Kidney tubule cell (primary cell): ENCODE measurements at places on chromosomes 16 and 17.
A peak's percentile ranks its signal among the peaks of the same experiment; 100 is the strongest.

GRCh38 chr17:49454050-49454449 lies 39.4 kb upstream of the PHB1 start:
- peak; percentile 60 for DNase-seq

DNA sequence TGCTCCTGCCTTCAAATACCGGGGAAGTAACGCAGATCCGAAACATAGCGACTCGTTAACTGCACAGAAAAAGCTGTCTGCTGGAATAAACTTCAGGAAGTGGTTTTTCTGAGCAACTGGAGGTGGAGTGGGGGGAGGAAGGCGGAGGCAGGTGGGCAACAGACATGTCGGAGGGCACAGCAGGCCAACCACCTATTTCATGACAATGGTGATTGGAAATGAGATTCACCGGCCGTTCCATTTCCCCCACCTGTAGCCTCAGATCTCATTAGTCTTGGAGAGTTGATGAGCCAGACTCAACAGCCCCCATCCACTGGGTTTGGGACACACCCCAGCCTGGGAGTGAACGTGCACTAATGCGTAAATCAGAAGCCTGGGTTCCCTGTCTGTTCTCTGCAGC lies 7.7 kb upstream of the PECAM1 start:
- no peak for DNase-seq

DNA sequence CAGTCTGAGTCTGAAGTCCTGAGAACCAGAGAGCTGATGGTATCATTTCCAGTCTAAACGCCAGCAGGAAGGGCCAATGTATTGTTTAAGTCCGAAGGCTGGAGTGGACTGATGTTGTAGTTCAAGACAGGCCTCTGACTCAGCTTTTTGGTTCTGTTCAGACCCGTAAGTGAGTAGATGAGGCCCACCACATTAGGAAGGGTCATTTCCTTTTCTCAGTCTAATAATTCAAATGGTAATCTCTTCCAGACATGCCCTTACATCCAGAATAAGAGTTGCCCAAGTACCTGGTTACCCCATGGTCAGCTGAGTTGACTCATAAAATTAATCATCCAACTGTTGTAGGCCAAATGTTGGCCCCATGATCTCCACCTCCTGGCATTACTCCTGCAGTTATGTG lies 442.6 kb upstream of the HSBP1 start:
- DNase-seq = no peak

DNA sequence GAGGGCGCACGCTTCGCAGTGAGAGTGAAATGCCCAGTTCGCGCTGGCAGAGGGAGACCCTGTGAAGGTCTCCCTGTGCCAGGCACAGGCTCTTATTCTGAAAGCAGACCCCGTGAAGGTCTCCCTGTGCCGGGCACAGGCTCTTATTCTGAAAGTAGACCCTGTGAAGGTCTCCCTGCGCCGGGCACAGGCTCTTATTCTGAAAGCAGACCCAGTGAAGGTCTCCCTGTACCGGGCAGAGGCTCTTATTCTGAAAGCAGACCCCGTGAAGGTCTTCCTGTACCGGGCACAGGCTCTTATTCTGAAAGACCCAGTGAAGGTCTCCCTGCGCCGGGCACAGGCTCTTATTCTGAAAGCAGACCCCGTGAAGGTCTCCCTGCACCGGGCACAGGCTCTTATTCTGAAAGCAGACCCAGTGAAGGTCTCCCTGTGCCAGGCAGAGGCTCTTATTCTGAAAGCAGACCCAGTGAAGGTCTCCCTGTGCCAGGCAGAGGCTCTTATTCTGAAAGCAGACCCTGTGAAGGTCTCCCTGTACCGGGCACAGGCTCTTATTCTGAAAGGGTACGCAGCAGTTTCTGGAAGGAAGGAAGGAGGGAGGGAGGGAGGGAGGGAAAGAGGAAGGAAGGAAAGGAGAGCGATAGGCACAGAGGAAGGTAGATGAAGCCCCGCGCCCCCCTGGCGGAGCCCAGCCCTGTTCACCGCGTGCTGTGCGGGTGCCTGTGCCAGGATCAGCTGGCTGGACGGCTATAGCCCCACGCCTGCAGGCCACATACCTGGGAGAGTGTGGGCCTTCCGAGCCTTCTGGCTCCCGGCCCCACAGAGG lies 55.3 kb downstream of the WDR45B start:
- DNase-seq = peak; percentile 78

DNA sequence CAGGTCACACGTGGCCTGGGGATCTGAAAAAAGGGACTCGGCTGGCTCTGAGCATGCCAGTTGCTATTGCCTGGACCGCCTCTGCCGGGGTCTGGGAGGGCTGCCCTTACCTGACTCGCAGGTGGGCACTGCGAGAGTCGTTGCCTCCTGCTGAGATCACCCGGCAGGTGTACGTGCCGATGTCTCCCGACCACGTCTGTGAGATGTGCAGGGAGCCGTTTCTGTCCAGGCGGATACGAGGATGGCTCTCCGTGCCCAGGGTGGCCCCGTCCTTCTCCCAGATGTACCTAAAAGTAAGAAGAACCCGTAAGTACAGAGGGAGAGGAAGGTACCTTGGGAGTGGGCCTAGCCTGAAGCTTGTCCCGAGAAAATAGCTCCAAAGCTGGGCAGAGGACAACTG lies 112.0 kb upstream of the CDC42EP4 start:
- no peak for DNase-seq

DNA sequence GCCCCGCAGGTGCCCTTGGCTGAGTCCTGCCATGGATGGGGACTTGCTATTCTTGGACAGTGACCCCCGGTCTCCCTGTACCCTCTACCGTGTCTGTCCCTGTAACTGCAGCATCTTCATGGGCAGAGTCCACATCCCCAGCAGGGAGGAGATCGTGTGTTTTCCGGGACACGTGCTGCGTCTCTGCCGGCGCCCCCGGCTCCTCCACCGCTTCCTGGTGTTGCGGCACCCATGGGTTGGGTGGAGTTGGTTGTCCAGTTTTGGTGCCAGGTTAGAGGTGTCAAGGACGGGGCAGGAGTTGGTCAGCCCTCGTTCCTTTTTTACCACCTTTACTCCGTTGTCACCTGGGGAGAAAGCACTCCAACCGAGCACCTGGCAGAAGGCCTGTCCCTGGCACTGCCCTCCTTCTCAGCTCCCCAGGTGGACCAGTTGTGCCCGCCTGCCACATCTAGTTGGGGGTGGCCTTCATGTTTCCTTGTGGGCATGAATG lies 20.0 kb downstream of the BAIAP2 start:
- no peak for DNase-seq

- no peak for DNase-seq
Observed at GRCh38 chr16:85646358-85646907, 33.3 kb downstream of the GSE1 start.

- no peak for DNase-seq
Observed at GRCh38 chr16:72425571-72426341, 253.8 kb upstream of the PMFBP1 start.
